ENCODE measurements at places on chromosomes 7 and 10.

- DNase-seq = no peak
Observed at GRCh38 chr7:159048656-159049055, 96.0 kb downstream of the VIPR2 start.

DNA sequence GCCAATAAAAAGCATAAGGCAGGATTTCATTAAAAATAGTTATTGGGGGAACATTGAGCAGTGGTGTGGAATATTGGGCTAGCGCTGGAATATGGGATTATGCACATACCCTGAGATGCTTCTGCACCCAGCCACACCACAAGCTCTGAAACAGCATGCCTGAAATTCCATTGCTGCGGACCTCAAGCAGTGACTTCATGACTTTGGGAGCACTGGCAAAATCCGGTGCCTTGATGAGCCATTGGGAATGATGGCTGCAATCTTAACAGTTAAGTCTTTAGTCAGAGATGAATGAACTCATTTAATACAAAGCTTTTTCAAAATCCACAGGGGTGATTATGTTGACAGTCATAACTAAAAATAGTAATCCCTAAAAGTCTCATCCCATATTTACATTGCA, 274.7 kb upstream of the MTPN start:
- no peak for DNase-seq

- no peak for DNase-seq
Observed at GRCh38 chr10:24382045-24382444, 173.1 kb downstream of the KIAA1217 start.

GRCh38 chr7:19620470-19620869, 88.4 kb downstream of the POLR1F start:
- DNase-seq = no peak

DNA sequence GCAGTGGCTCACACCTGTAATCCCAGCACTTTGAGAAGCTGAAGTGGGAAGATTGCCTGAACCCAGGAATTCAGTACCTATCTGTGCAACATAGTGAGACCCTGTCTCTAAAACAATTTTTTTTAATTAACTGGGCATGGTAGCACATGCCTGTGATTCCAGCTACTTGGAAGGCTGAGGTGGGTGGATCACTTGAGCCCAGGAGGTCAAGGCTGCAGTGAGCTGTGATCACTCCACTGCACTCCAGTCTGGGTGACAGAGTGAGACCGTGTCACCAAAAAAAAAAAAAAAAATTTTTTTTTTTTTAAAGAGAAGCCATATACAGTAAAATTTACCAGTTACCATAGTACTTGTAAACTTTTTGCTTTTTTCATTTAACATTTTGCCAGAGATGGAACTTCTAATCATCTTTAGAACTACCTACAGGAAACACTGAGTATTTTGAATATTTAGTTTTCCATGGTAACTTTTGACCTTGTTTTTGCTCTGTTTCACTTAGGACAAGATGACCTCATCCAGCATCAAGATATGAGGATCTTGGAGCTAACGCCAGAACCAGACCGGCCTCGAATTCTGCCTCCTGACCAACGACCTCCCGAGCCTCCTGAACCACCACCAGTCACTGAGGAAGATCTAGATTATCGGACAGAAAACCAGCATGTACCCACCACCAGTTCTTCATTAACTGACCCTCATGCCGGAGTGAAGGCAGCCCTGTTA, 40.6 kb downstream of the MPLKIP start:
- no peak for DNase-seq

GRCh38 chr10:28181478-28182096, 121.3 kb downstream of the MPP7 start:
- DNase-seq = no peak

DNA sequence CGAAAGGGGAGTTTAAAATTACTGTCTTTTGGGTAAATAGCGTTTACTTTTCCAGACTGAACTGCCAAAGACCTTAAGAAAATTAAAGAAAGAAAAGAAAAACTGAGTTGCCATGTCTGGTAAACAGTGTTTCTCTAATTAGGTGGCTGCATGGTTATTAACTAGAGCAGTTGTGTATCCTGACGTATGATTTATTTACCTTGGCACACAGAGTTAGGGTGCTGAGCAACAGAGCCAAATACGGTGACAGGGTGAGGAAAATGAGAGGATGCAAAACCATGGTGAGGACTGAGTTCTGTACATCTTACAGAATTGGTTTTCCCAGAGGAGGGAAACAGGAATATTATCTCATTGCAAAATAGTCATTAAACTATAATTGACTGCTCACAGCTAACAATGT, 546.4 kb upstream of the FZD8 start:
- DNase-seq = no peak

GRCh38 chr10:43430926-43431663, 5.8 kb upstream of the ZNF487 start:
- no peak for DNase-seq

GRCh38 chr7:96016735-96017134, 244.4 kb downstream of the DYNC1I1 start:
- no peak for DNase-seq

Measured in CD14-positive monocyte (primary cell).